ENCODE measurements at places on chromosomes 16 and 17. TPM values are rescaled to one million over a fixed set of nuclear protein-coding genes. Genes with fewer than 3 reads are reported as not detected.
A peak's percentile ranks its signal among the peaks of the same experiment; 100 is the strongest.

SSTR5 gene
- not detected for total RNA-seq

- DNase-seq: no peak
Measured at GRCh38 chr16:64475627-64476351, 646.1 kb downstream of the CDH11 start.

GRCh38 chr16:57196286-57196685, 10.2 kb downstream of the RSPRY1 start:
- DNase-seq: no peak

LHX1 gene
- not detected for total RNA-seq

- DNase-seq: no peak
Measured at GRCh38 chr16:28846933-28847273, 755 bp upstream of the TUFM start.

DNA sequence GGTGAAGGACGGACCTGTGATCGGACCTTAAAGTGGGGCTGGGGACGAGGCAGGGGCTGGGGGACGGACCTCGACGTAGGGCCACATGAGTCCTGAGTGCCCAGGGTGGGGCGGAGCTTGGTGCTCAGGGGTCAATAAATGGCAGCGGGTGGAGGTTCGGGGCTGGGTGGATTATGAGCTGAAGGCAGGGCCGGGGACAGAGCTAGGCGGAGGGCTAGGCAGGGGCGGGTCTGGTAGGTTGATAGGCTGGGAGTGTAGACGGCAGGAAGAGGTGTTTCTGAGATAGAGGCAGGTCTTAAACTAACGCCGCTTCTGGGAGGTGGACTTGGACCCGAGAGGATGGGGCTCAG, 733 bp downstream of the CHRNB1 start:
- DNase-seq: no peak

DNA sequence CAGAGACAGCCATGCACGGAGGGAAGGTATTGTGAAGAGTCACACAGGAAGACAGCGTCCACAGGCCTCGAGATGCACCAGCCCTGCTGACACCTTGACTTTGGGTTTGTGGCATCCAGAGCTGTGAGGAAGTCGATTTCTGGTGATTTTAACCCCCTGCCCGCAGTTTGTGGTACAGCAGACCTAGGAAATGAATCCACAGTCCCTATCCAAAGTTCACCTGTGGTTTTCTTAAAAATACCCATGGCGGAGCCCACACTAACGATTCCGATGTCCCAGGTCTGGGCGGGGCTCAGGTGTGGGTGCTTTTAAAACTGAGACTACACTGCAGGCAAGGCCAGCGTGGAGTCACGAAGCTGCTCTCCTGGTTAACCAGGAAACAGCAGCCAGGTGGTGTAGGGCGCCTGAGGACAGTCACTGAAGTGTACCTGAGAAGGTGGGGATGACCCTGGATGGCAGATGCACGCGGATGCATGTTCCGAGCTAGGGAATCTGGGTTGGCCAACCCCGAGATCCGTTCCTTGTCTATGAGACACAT, 14.4 kb upstream of the MEAK7 start:
- no peak for DNase-seq

GRCh38 chr17:50194934-50195865, 6.2 kb downstream of the COL1A1 start:
- DNase-seq: no peak

DNA sequence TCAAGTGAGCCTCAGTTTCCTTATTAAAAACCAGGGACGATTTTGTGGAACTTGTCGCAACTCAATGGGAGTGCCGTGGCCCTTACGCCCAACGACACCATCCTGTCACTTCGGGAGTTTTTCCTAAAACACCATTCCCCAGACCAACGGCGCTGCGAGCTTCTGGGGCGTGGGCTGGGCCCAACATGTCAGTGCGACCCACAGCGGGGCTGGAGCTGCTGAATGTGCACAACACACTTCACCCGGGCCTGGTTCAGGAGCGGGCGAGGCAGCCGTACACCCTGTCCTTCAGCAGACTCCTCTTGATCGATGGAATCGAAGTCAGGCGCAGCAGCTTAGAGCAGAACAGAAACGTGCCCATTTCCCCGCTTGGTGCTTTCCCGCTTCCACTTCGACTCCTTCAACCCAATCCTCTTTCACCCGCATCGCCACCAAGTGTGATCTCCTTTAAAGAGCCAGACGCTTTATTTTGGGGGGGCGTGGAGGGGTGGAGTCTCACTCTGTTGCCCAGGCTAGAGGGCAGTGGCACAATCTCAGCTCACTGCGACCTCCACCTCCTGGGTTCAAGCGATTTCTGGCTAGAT, 13.2 kb upstream of the SLC7A5 start:
- no peak for DNase-seq

DNA sequence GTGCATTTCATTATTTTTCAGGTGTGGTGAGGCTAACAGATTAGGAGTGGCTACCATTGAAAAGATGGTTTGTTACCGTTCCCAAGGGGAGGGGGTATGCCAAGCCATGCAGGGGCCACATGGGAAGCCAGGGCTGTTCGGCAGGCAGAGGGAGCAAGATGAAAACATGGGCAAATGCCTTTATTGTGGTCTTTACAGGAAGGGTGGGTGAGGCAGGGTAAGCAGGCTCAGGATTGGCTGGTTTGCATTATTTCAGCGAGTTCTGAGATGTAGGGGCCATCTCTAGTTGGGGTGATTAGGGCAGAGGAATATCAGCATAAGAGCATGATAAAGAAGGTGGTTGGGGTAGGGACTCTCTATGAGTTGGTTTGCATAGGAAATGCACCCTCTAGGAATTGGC, 117.6 kb downstream of the CCT6B start:
- no peak for DNase-seq

DNA sequence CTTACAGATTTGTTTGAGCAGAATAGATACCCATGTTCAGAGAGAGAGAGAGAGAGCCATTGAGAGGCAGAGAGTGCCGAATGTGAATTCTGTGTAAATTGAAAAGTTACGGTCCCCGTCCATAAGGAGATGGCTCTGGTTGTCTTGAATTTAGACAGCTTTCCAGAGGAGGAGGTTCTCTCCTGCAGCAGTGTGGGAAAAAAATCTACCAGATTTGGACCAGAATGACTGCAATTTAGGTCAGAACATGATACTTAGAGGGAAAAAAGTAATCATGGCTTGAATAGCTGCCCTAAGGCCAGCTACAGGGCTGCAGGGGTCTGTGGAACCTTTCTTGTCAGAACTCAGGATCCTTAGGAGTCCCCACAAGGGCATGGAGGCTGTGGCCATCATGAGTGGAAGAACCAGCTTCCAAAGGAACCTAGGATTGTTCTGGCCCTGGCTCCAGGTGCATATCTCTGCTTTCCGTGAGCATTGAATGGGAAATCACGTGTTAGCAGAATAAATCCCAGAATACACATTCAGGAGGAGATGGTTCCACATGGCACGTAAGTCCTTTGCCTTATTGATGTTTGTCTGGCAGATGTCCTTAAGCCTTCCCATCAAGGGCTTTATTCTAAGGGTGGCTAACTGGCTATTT, 13.0 kb downstream of the PITPNC1 start:
- no peak for DNase-seq

POLDIP2 gene
- 27.9 TPM for total RNA-seq

NACA2 gene
- total RNA-seq: not detected

DNA sequence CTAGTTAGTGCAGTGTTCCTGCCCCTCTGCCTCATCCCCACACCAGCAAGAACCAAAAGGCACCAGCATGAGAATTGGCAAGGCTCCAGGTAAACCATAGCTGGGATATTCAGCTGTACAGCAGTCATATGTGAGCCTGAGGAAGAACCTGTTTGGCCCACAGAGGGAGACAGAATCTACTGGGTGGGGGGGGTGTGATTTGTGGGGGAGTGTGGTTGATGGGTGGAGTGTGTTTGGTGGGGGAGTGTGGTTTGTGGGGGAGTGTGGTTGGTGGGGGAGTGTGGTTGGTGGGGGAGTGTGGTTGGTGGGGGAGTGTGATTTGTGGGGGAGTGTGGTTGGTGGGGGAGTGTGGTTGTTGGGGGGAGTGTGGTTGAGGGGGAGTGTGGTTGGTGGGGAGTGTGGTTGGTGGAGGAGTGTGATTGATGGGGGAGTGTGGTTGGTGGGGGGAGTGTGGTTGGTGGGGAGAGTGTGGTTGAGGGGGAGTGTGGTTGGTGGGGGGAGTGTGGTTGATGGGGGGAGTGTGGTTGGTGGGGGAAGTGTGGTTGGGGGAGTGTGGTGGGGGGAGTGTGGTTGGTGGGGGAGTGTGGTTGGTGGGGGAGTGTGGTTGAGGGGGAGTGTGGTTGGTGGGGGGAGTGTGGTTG, 19.5 kb downstream of the MINK1 start:
- DNase-seq: peak; percentile 19

BIRC5 gene
- not detected for total RNA-seq

DNA sequence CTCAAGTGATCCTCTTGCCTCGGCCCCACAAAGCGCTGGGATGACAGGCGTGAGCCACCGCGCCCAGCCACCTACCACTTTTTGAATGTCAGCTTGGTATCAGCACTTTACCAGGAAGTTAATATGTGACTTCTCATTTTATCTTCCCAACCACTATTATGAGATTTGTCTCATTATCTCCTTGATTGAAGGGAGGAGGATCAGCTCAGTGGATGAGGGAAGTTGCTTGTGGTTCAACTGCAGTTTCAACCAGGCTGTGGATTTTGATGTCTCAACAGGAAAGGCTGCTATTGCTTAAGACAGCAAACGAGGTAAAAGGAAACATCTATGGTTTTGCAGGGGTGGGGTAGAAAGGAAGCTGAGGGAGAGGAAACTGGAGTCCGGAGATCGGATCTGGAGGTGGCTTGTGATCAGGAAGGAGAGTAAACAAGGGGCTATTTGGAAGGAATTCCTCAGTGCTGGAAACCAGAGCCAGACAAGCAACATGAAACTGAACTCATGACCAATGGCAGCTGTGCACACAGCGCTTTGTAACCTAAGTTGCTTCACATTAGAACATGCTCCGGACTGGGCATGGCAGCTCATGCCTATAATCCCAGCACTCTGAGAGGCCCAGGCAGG, 180.5 kb downstream of the VPS53 start:
- DNase-seq: no peak

- no peak for DNase-seq
Measured at GRCh38 chr17:77480199-77480508, 339.4 kb downstream of the SEC14L1 start.

GRCh38 chr17:74814453-74814852, 38.3 kb upstream of the NAT9 start:
- peak; percentile 9 for DNase-seq

GLIS2 gene
- not detected for total RNA-seq

ZSCAN10 gene
- total RNA-seq: 0.61 TPM

TMC5 gene
- not detected for total RNA-seq

HIC1 gene
- 6.3 TPM for total RNA-seq

DNA sequence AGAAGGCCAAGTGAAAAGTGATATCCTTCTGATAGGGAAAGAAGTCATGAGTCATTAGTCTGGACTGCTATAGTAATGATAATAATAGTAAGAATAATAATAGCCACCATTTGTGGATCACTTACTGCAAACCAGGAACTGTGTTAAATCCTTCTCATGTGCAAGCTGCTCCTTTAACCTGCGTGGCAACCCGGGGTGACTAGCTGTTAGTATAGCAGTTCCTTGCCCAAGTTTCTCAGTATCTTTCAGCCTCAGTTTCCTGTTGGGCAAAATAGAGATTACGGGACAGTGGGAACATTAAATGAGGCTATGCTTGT, 129.5 kb downstream of the CDH13 start:
- DNase-seq: no peak

DNA sequence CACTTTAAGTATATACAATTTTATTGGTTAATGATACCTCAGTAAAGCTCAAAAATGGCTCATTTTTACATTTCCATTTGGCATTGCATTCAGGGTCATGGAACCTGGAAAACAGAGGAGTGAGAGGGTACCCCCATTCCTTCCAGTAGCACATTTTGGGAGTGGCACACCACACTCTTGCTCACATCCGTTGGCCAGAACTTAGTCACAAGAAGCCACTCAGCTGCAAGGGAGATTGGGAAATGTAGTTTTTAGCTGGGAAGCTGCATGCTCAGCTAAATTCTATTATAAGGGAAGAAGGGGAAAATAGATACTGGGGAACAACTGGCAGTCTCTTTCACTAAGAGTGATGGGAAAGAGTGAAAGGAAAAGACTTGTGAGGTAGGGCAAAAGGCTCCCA, 102.5 kb upstream of the TMEM97 start:
- DNase-seq: no peak

METTL2A gene
- 8.8 TPM for total RNA-seq

PRDM7 gene
- total RNA-seq: not detected

DNA sequence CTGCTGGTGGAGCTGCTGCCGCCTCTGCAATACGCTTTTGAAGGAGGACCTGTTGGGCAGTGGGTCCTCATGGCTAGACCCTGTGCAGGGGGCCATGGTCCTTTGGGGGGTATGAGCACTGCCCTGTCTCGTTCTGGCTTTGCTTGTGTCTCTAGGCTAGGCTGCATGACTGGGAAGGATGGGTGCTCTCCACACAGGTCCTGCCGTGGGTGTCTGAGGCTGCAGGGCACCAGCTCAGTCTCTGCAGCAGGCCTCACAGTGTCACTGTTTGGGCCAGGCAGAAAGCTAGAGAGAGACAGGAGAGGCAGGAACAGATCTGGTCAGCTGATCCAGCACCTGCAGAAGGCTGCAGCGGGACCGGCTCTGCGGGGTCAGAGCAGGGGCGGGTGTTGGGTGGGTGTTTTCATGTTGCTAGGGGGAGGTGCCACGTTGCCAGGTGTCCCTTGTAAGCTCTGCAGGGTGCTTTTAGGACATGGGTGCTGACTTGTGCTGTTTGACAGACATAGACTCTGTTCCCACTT, 111.4 kb downstream of the SNX29 start:
- DNase-seq: peak; percentile 25

GRCh38 chr16:54402270-54402669, 115.7 kb upstream of the IRX3 start:
- DNase-seq: no peak

TMEM219 gene
- 68.9 TPM for total RNA-seq

Data from naive thymus-derived CD4-positive, alpha-beta T cell (primary cell).